Fibroblast of the conjunctiva (primary cell): ENCODE measurements at places on chromosomes 6 and 20.

- peak; percentile 23 for DNase-seq
Measured at GRCh38 chr6:56749632-56750151, 107.0 kb upstream of the DST start.

DNA sequence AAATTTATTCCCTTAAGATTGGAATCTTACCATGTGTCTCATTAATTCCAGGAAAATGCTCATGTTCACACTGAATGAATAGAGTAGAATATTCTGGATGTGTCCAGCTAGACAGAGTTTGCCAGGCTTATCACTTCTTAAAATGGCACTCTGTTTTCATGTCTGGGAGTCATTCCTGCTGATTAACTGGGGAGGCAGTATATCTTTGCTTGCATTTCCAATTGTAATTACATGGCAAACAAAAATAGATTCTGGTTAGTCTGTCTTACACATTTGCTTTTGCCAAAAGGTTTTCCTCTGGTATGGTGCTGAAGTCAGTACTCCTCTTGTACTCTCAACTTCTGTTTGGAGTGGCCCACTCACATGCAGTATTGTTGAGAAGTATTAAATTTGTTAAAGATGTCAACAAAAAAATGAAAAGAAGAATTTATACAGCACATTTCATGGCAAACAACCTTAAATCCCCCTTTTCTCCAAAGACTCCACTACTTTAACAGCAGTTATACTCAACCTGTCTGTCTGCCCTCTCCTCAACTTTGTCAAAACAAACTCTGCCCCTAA lies 70.2 kb downstream of the TENT5A start:
- no peak for DNase-seq

- DNase-seq: no peak
Measured at GRCh38 chr20:853406-853996, 20.0 kb downstream of the FAM110A start.

DNA sequence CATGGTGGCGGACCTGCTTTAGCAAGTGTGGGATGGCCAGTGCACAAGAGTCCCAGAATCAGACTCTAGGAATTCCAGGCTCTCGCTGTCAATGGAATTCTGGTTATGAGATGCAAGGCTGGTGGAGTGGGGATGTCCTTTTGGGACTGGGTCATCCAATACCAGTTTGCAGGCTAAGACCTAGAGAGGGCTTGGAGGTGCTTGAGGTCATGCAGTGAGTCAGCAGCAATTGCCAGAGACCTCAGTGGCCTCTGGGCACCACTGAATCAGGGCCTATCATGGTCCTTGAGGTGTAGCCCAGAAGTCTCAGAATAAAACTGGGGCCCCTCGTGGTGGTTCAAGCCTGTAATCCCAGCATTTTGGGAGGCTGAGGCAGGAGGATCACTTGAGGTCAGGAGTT lies 1.4 kb upstream of the SCRT2 start:
- no peak for DNase-seq

GRCh38 chr6:108437821-108438220 lies 122.9 kb upstream of the FOXO3 start:
- no peak for DNase-seq

DNA sequence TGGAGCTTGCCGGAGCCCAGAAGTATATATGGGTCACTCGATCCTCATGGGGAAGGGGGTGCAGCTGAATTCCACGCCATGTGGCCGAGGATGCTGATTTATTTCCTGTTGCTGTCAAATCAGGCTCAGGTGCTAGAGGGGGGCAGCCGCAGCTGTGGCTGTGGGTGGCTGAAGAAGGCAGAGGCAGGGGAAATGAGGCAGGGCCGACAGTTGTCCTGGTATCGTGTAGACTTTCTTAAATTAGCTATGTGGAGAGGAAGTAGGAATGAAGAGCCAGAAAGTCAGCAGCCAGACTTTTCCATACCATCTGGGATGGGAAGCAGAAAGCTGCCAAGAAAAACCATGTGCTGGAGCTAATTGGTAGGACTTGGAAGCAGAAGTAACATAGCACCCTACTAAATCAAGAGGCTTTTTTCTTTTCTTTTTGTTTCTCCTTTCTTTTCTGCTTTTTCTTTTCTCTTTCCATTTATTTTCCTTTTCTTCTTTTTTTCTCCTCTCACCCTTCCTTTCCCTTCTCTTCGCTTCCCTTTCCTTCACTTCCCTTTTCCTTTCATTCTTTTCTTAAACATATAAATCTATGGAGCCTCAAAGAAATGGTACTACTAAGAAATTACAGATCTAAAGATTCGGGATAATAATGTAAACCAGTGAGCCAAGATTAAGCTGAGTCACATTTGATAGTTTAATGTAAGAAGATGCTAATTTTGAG lies 90.6 kb upstream of the CD83 start:
- DNase-seq: no peak

GRCh38 chr6:20404641-20405032 lies 3.0 kb downstream of the E2F3 start:
- peak; percentile 59 for DNase-seq

DNA sequence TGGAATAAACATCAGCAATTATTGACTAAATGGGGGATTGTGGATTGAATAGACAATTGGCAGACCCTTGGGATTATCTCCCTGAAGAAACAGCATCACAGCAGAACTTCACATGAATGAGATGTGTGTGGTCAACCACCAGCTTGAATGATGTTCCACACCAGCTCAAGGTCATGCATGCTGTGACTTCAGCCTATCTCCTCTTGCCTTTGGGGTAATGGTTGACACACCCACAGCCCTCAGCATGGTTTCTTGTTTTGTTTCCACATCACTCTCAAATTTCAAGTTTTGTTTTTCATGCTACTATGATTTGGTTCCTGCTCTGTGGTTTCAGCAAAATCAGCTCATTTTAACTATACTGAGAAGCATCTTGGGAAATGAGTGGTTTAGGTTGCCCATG lies 94.3 kb downstream of the PAK5 start:
- no peak for DNase-seq

GRCh38 chr6:143368426-143368825 lies 82.1 kb downstream of the ADAT2 start:
- no peak for DNase-seq

GRCh38 chr6:75986935-75987334 lies 85.5 kb downstream of the IMPG1 start:
- DNase-seq: no peak

DNA sequence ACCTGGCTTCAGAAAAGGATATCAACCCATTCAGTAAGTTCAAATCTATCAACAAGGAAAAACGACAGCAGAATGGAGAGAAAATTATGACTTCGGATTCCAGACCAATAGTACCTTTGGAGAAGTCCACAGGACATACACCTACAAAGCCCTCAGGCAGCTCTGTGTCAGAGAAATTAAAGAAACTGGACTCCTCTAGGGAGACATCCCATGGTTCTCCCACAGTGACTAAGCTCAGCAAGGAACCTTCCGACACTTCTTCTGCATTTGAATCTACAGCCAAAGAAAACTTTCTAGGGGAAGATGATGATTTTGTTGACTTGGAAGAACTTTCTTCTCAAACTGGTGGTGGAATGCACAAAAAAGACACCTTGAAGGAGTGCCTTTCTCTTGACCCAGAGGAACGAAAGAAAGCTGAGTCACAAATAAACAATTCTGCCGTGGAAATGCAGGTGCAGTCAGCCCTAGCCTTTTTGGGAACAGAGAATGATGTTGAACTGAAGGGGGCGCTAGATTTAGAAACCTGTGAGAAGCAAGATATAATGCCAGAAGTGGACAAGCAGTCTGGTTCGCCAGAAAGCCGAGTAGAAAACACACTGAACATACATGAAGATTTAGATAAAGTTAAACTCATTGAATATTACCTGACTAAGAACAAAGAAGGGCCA lies 67.4 kb upstream of the HINT3 start:
- no peak for DNase-seq

GRCh38 chr6:111688331-111688730 lies 82.7 kb upstream of the TRAF3IP2 start:
- DNase-seq: no peak

DNA sequence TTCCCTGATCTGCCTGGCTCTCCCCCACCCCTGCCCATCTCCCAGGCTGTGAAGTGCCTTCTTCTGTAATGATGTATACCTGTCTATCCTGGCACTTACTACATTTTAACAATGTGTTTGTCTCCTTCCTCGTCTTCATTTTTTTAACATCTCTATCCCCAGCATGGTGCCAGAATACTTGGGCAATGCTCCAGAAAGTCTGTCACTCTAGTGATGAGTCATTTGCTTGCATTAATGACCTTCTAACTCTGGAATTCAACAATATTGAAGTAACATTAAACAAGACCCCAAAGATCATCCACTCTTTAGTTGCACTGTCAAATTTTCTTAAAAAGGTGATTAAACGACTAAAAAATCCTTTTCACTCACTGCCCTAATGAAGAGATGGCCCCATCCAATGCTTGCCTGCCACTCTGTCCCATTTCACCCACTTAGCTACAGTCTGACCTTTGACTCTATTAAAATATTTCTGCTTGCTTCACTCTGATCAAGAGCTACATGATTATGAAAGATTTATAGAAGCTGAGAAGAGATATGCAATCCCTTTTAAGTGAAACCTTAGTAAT lies 7.7 kb upstream of the KLHL31 start:
- peak; percentile 63 for DNase-seq

DNA sequence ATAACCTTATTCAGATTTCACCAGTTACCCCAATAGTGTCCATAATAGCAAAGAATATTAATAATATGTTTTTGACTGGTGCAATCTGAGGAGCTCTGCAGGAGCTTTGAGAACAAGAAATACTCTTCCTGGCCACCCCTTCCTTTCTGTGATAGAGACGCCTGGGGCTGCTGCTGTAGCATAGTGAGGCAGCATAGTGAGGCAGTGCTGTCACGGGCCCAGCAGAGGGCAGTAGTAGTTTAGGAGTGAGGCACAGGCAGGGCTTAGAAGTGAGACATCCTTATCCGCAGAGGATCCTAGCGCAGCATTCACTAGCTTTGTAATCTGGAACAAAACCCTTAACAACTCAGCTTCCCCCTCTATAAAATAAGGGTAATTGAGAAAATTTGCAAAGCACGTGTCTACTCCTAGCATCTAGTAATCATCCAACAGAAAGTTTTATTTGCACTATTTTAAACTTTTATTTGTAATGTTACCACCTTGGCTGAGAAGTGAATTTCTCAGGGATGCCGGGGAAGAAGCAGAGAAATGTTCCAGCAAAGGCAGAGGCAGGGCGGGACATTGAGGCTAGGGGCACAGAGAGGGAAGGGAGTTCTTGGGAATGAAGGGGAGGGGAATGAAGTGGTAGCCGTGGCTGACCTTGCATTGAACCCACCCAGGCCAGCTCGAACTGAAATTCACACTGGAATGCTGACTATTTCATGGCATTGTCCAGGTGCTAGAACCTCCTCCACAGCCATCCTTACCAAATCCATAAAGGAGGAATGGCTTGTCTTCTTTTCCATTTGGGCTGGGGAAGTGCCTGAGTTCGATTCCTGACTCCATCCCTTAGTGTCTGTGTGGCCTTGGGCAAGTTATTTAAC lies 78.8 kb downstream of the CDS2 start:
- peak; percentile 68 for DNase-seq

- DNase-seq: no peak
Measured at GRCh38 chr6:169409742-169410312, 156.2 kb upstream of the THBS2 start.

GRCh38 chr20:53814060-53814459 lies 220.4 kb upstream of the ZNF217 start:
- DNase-seq: no peak

- DNase-seq: no peak
Measured at GRCh38 chr6:29631209-29631810, 1.7 kb downstream of the GABBR1 start.

- DNase-seq: no peak
Measured at GRCh38 chr6:155121699-155122098, 126.6 kb downstream of the TIAM2 start.

GRCh38 chr6:74798302-74798701 lies 407.6 kb downstream of the COL12A1 start:
- no peak for DNase-seq

DNA sequence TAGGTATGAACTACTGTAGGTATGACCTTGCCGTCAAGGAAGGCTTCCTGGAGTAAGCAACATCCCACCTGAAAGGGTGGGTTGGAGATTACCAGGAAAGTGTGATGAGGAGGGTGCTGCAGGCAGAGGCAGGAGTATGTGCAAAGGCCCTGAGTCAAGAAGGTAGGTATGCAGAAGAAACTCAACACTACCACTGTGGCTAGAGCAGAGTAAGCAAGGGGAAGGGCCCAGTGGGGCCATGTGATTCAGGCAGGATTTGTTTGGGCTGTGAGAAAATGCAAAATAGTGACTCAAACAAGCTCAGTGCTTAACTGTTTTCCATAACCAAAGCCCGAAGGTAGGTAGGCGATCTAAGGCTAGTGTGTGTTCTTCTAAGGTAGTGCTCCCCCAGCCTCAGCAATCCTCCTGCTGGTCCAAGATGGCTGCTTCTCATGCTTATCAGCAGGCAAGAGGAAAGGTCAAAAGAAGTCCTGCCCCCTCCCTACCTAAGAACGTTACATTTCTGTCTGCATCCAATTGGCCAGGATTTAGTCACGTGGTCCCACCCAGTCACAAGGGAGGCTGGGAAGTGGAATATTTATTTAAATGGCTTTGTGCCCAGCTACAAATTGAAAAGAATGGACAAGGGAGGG lies 36.2 kb upstream of the HMGA1 start:
- peak; percentile 9 for DNase-seq

DNA sequence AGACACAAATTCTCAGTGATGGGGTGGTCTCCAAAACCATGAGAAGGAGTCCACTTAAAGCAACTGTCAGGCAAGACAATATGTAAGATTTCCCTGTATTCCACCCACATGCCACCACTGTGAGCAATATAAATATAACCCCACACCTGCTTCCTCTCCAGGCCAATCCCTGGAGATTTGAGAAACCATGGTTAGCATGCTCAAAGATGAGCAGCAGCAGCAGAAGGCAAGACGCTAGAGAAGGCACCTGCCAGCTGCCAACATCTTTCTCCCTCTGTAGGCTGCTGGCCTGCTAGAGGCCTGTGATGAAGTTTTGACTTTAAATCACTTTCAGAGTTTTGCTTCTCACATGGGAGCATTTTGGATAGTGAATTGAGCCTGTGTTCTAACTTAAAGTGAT lies 7.9 kb upstream of the SOD2 start:
- no peak for DNase-seq

GRCh38 chr6:75748743-75749538 lies at the start of gene MYO6:
Gene MYO6, plus strand, starts transcription at chr6:75749239. Its CDS starts 68,309 bp downstream, at chr6:75817548.
- no peak for DNase-seq

- no peak for DNase-seq
Measured at GRCh38 chr20:39631557-39631956, 669.4 kb downstream of the DHX35 start.

GRCh38 chr6:13672904-13673303 lies 38.7 kb downstream of the RANBP9 start:
- DNase-seq: no peak
